ENCODE measurements at places on chromosomes 1 and 21.

- DNase-seq: no peak
Measured at GRCh38 chr1:209542585-209542984, 40.9 kb upstream of the CAMK1G start.

GRCh38 chr21:35346697-35347096 is 297.6 kb upstream of the RUNX1 start:
- DNase-seq: no peak

GRCh38 chr1:228457396-228458176 is 29.6 kb upstream of the RNF187 start:
- DNase-seq: peak; percentile 73

DNA sequence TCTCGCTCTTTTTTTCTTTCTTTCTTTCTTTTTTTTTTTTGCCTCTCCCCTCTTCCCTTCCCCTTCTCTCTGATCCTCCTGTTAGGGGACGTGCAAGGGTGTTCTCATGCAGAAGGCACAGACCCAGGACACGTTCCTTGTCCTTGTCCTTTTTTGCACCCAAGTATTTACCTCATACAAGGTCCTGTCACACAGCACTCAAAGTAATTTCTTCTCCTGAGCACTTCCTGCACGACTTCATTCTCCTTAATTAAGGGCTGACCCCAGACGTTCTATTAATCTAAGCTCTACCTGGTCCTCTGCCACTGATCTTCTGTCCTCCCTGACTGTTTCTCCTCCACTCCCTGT is 424 bp upstream of the PCNX2 start:
- DNase-seq: no peak

- DNase-seq: no peak
Measured at GRCh38 chr1:12464045-12464461, 154.0 kb downstream of the DHRS3 start.
